ENCODE measurements at places on chromosomes 12 and 14. TPM values are rescaled to one million over a fixed set of nuclear protein-coding genes. Genes with fewer than 3 reads are reported as not detected.

The PTPRQ gene
- 0.02 TPM for total RNA-seq

The CCDC88C gene
- 6.5 TPM for total RNA-seq

The CAPZA3 gene
- total RNA-seq: not detected

The KRT1 gene
- total RNA-seq: not detected

The PRH2 gene
- not detected for total RNA-seq

The NGB gene
- not detected for total RNA-seq

The ZNF385A gene
- total RNA-seq: 17.2 TPM

The PRB2 gene
- total RNA-seq: not detected

The FZD10 gene
- not detected for total RNA-seq

The ETFBKMT gene
- total RNA-seq: 0.64 TPM

The LRIG3 gene
- total RNA-seq: 6.0 TPM

The DPPA3 gene
- not detected for total RNA-seq

The IFNG-AS1 gene
- total RNA-seq: not detected

The GDF3 gene
- total RNA-seq: not detected

The SSTR1 gene
- total RNA-seq: not detected

The HOXC6 gene
- 5.4 TPM for total RNA-seq

Measured in A549 treated with RU486 at 1 μM for 4 hours (cell line).